ENCODE measurements at places on chromosomes 12 and 14. TPM values are rescaled to one million over a fixed set of nuclear protein-coding genes. Genes with fewer than 3 reads are reported as not detected.
A peak's percentile ranks its signal among the peaks of the same experiment; 100 is the strongest.

Gene DPY19L2
- 0.27 TPM for total RNA-seq

DNA sequence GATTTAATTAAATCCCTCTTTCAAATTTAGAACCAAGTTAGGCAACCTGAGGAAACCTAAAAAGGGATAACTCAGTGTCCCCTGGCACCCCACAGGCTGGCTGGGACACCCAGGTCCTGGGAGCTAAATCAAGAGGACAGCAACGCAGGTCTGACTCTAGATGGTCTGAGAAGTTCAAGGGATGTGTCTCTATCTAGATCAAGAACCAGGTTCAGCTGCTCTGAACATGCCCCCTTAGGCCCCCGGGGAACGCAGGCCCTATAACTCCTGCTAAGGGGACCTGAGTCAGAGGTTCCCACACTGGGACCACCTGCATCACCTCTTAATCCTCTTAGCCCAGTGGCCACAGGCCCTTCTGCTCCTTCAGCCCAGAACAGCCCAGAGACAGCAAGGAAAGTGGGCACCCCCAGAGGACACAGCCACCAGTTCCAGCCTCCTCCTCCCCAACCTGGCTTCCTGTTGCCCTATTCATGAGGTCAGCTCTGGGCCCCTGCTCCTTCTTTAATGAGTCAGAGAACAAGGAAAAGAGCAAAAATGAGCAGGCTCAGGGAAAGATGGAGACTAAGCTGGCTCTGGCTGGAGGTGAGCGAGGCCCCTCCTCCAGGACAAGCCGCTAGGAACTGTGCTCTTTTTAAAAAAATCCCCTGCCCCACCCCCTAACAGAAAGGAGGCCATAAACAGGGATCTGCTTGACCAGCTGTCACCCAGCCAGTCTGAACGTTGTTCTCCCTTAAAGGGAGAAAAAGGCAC is 10.8 kb downstream of the PITPNM2 start:
- no peak for DNase-seq
- H3K4me3 ChIP-seq, result no peak overlapping the region
- H3K4me1 ChIP-seq, result peaks cover 24% of the 10 kb centered on the region
- peak overlapping the region; percentile 41 for H3K27ac ChIP-seq

- peaks cover 5% of the 10 kb centered on the region for H3K4me1 ChIP-seq
- no peaks in the 10 kb centered on the region for H3K36me3 ChIP-seq
These were observed 25.7 kb upstream of the PLD4 start for GRCh38 chr14:104898870-104899510.

Gene ADCY6
- total RNA-seq, result not detected

DNA sequence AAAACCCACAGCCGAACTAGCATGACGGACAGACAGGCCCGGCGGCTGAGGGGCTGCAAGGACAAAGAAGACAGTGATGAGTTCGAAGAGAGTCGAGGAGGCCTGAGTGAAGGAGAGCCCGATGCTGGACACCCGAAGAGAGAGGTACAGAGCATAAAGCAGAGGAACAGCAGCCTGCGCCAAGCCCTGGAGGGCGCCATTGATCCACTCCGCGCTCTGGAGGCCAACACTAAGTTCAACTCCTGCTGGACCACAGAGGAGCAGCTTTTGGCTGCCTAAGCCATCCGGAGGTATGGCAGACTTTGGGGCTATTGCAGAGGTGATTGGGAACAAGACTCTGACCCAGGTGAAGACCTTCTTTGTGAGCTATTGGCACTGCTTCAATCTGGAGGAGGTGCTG is 7.8 kb upstream of the PLXNC1 start:
- no peak overlapping the region for H3K27ac ChIP-seq
- peaks cover 14% of the 10 kb centered on the region for H3K27me3 ChIP-seq
- DNase-seq, result peak; percentile 56
- H3K4me1 ChIP-seq, result peaks cover 2% of the 10 kb centered on the region

Gene BICDL1
- 65.9 TPM for total RNA-seq

Gene FGF23
- total RNA-seq, result not detected

GRCh38 chr12:100799770-100800169 is 5.2 kb downstream of the ANO4 start:
- no peak overlapping the region for H3K4me3 ChIP-seq
- no peaks in the 10 kb centered on the region for H3K36me3 ChIP-seq
- no peaks in the 10 kb centered on the region for H3K4me1 ChIP-seq
- no peaks in the 10 kb centered on the region for H3K27me3 ChIP-seq

DNA sequence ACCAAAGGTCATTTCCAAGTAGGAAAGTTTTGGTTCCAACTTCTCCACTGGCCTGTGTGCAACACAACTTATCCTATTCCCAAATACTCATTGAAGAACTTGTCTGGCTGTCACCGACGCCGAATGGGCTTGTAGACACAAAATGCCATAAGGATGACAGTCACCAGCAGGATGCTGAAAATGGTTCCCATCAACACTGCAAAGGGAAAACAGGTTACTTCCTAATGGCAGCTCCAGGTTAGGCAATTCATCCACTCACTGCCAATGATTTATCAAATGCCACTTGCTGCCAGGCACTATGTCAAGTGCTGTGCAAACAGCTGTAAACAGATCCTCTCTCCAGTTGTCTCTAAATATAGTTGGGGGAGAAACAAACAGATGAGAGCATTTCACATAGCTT is 6.1 kb downstream of the C12orf76 start:
- H3K36me3 ChIP-seq, result peaks cover 54% of the 10 kb centered on the region
- DNase-seq, result no peak
- H3K27ac ChIP-seq, result peak overlapping the region; percentile 56
- peaks cover 61% of the 10 kb centered on the region for H3K4me1 ChIP-seq
- H3K4me3 ChIP-seq, result no peak overlapping the region
- H3K27me3 ChIP-seq, result no peaks in the 10 kb centered on the region

DNA sequence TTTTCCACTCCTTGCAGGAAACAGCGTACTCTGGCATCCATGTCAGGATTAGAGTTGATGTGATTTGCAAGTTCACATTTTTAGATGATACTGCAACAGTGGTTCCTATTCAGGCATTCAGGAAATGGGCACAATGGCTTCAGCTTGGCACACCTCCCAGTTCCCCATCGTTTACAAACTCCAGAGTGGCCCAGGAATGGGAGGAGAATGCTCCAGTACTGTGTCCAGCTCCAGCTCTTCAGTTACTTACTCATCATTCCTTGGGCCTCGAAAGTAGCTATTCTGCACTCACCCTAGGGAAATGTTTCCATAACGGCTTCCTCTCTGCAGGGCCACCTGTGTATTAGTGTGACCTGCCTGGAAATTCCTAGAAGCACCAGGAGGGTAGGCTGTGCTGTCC is 239.7 kb upstream of the RGS6 start:
- peaks cover 41% of the 10 kb centered on the region for H3K36me3 ChIP-seq
- H3K4me1 ChIP-seq, result peaks cover 18% of the 10 kb centered on the region
- DNase-seq, result no peak
- H3K4me3 ChIP-seq, result no peak overlapping the region
- no peaks in the 10 kb centered on the region for H3K27me3 ChIP-seq

GRCh38 chr14:41570415-41571155 is 36.1 kb upstream of the LRFN5 start:
- DNase-seq, result no peak
- H3K4me1 ChIP-seq, result no peaks in the 10 kb centered on the region
- H3K27me3 ChIP-seq, result no peaks in the 10 kb centered on the region
- H3K36me3 ChIP-seq, result no peaks in the 10 kb centered on the region
- H3K27ac ChIP-seq, result no peak overlapping the region

Gene MIPOL1
- total RNA-seq, result not detected

Gene SETD1B
- 34.1 TPM for total RNA-seq

GRCh38 chr12:42495244-42495643 is 94.3 kb downstream of the PRICKLE1 start:
- H3K4me1 ChIP-seq, result no peaks in the 10 kb centered on the region
- no peak overlapping the region for H3K4me3 ChIP-seq
- peaks cover 3% of the 10 kb centered on the region for H3K27me3 ChIP-seq
- no peak overlapping the region for H3K27ac ChIP-seq
- DNase-seq, result no peak

DNA sequence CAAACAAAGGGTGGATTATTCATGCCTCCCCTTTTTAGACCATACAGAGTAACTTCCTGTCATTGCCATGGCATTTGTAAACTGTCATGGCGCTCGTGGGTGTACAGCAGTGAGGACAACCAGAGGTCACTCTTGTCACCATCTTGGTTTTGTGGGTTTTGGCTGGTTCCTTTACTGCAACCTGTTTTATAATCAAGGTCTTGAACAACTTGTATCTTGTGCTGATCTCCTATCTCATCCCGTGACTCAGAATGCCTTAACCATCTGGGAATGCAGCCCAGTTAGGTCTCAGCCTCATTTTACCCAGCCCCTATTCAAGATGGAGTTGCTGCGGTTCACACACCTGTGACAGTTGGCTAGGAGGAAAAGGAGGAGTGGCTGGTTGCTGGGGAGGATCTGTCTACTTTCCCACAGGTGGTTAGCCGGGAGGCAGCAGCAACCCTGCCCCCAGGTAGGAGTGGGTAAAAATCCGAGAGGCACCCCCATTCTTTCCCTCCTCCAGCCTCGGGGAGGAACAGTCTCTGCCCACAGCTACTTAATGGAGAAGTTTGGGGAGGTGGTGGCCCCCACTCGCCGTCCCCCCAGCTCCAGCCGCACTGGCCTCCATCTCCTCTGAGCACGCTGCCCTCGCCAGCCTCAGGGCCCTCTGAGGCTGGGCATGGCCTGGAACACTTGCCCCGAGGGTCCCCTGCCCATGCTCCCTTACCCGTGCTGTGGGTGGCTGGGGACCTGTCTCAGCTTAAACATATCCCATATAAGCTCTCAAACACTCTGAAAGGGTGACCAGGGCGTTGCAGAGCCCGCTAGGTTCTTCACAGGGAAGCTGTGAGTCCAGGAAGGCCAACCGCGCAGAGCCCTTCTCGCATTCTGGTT is 41.7 kb downstream of the SMIM41 start:
- no peak overlapping the region for H3K27ac ChIP-seq
- H3K4me3 ChIP-seq, result no peak overlapping the region
- H3K4me1 ChIP-seq, result peaks cover 29% of the 10 kb centered on the region
- H3K27me3 ChIP-seq, result peaks cover 19% of the 10 kb centered on the region
- no peaks in the 10 kb centered on the region for H3K36me3 ChIP-seq
- DNase-seq, result no peak

- H3K4me3 ChIP-seq, result no peak overlapping the region
- DNase-seq, result no peak
- no peaks in the 10 kb centered on the region for H3K27me3 ChIP-seq
- H3K4me1 ChIP-seq, result peaks cover 2% of the 10 kb centered on the region
- H3K27ac ChIP-seq, result no peak overlapping the region
- H3K36me3 ChIP-seq, result no peaks in the 10 kb centered on the region
These were observed 121.6 kb downstream of the GLT1D1 start for GRCh38 chr12:128974881-128975280.

Gene SPX
- 0.12 TPM for total RNA-seq

DNA sequence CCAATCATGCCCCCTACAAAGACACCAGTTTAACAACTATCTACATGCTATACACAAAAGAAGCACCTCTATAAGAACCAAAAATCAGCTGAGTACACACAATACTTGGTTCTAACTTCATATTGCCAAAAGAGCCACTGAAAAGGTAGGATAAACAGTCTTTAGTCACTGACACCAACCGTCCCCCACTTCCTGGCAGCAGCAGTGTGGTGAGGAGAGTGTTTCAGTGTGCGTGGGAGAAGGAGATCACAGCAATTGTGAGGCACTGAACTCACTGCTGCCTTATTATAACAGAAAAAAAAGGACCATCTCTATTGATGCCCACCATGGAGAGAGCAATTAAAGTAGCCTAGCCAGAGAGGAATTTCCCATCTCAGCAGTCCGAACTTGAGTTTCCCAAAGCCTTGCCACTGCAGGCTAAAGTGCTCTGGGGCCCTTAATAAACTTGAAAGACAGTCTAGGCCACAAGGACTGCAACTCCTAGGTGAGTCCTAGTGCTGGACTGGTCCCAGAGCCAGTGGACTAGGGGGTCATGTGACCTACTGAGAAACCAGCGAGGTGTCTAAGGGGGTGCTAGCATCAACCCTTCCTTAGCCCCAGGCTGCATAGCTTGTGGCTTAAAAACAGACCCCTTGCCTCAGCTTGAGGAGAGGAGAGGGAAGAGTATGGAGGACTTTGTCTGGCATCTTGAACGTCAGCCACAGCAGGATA is 37.1 kb upstream of the LMNTD1 start:
- no peak overlapping the region for H3K4me3 ChIP-seq
- H3K27ac ChIP-seq, result peak overlapping the region; percentile 88
- no peaks in the 10 kb centered on the region for H3K27me3 ChIP-seq
- DNase-seq, result peak; percentile 57
- peaks cover 38% of the 10 kb centered on the region for H3K4me1 ChIP-seq
- H3K36me3 ChIP-seq, result peaks cover 15% of the 10 kb centered on the region

Gene KERA
- total RNA-seq, result not detected

Gene IRAK3
- total RNA-seq, result 0.89 TPM

DNA sequence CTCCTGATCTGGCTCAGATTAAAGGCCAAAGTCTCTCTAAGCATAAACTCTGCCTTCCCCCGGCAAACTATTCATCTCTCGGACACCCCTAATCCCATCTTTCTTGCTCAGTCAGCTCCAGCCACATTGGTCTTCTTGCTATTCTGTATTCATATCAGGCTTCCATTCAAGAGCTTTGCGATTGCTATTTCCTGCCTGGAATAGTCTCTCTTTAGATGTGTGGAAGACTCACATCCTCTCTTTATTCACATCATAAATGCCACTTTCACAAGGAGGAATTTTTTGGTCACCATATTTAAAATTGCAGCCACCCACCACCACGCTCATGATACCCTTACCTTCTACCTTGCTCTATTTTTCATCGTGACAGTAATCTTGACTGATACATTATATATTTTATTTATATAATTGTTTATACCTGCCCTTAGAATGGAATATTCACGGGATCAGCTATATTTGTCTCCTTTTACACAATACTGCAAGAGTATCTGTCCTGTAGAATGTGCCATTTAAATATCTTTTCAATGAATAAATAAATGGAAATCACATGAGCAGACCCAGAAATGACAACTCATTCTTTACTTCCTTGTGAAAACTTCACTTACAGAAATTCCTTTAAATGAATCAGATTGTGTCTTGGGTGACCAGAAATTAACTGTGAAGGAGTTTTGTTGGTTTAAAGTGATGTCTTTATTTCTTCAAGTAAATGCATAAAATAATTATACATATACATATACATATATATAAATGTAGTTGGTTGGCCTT is 780.6 kb upstream of the FLRT2 start:
- no peak for DNase-seq
- H3K27ac ChIP-seq, result no peak overlapping the region
- no peaks in the 10 kb centered on the region for H3K36me3 ChIP-seq

- H3K4me3 ChIP-seq, result no peak overlapping the region
- no peaks in the 10 kb centered on the region for H3K27me3 ChIP-seq
- H3K36me3 ChIP-seq, result no peaks in the 10 kb centered on the region
- H3K27ac ChIP-seq, result no peak overlapping the region
- H3K4me1 ChIP-seq, result no peaks in the 10 kb centered on the region
- DNase-seq, result no peak
These were observed 119.7 kb upstream of the PDE3A start for GRCh38 chr12:20248646-20249045.

GRCh38 chr14:89227496-89227836 is 189.6 kb downstream of the FOXN3 start:
- no peak for DNase-seq
- H3K4me1 ChIP-seq, result peaks cover 5% of the 10 kb centered on the region
- no peaks in the 10 kb centered on the region for H3K27me3 ChIP-seq

Gene ACACB
- total RNA-seq, result 13.3 TPM

- H3K4me1 ChIP-seq, result no peaks in the 10 kb centered on the region
- H3K27ac ChIP-seq, result no peak overlapping the region
- H3K4me3 ChIP-seq, result no peak overlapping the region
- peaks cover 7% of the 10 kb centered on the region for H3K27me3 ChIP-seq
- no peak for DNase-seq
- H3K36me3 ChIP-seq, result no peaks in the 10 kb centered on the region
These were observed 45.8 kb upstream of the BATF start for GRCh38 chr14:75476274-75476995.

Data from activated CD4-positive, alpha-beta T cell treated with anti-CD3 and anti-CD28 coated beads, Interleukin-2, amount 10 ng/mL, durations not matched to agents 7 days and 5 days (primary cell).